Cortex of kidney (tissue), 1 donor: ENCODE measurements at places on chromosomes 2 and 18.

DNA sequence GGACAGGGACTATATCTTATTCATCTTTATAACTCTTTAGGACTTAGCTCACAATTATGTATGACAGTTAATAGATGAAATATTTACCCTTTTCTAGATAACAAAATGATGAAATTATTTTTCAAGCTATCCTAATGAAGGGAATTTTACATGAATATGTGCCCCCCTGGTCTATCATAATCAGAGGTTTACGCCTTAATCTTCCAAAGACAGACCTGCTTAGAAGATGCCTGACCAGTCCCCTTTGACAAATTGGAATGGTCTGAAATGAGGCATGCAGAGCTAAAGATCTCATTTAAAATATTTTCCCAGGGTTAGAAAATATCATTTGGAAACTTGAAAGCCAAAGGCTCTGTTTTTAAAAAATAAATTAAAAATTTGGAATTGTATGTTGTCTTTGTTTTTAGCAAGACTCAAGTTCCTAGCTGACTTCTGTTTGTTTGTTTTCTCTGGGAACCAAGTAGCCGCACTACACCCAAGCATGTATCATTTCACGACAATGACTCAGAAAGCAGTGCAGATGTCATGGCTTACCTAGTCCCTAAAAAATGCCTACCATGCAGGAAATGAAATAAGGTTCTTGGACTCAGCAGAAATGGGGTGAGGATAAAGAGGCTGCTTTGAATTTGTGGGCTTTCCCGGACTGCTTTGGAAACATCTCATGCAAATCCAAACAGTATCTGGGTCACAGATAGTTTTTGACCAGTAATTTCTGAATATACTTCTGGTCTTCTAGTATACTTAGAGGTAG lies 162.1 kb downstream of the ZEB2 start:
- no peak for DNase-seq

DNA sequence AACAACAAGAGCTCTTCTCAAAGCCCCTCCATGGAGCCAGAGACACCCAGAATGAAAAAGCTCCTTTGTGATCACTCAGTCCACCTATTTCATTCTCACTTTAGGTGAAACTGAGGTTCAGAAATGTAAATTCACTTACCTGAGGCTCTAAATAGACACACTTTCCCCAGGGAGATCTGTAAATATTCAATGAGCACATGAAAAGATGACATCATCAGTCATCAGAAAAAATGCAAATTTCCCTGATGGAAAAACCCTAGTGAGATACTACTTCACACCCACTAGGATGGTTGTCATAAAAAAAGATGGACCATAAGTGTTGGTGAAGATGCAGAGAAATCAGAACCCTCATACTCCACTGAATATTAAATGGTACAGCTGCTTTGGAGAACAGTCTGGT lies 339.2 kb downstream of the EN1 start:
- DNase-seq, result no peak

DNA sequence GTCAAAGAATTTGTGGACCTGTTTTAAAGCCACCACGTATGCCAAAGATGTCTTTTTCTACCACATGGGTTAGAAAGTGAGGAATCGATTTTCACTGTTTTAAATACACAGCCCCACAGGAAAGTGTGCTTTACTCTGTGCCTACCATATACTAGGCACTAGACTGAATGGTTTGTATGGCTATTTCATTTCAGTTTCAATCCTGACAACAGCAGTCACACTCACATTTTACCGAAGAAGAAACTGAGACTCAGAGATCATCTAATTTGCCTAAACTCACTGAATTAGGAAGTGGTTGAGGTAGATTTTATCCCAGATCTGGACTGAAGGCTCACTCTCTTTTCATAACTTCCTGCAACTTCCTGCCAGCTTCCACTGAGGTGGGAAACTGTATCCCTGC lies 176.4 kb downstream of the ALK start:
- no peak for DNase-seq

GRCh38 chr2:234392041-234392615 lies 104.8 kb downstream of the ARL4C start:
- no peak for DNase-seq

GRCh38 chr2:209661286-209661894 lies 110.2 kb upstream of the UNC80 start:
- DNase-seq, result no peak

GRCh38 chr2:204251158-204251997 lies 293.9 kb upstream of the PARD3B start:
- no peak for DNase-seq

DNA sequence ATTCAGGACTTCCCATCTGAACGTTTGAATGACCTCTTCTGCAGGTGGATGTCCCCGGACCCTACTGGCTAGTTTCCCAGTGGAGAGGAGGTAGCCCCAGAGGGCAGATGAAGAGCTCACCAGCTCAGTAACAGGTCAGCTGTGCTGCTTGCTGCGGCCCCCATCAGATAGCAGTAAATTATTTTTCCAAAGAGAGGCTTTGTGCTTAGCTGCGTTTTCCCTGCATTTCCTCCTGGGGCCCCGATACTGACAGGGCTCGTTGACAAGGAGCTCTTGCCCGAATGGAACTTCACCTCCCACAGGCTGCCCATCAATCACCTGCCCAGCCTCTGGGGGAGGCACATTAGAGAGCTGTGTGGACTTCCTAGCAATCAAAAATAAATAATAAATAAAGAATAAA lies 185.8 kb downstream of the DOK6 start:
- no peak for DNase-seq

GRCh38 chr2:146874260-146874658 lies 970.6 kb upstream of the ACVR2A start:
- no peak for DNase-seq

DNA sequence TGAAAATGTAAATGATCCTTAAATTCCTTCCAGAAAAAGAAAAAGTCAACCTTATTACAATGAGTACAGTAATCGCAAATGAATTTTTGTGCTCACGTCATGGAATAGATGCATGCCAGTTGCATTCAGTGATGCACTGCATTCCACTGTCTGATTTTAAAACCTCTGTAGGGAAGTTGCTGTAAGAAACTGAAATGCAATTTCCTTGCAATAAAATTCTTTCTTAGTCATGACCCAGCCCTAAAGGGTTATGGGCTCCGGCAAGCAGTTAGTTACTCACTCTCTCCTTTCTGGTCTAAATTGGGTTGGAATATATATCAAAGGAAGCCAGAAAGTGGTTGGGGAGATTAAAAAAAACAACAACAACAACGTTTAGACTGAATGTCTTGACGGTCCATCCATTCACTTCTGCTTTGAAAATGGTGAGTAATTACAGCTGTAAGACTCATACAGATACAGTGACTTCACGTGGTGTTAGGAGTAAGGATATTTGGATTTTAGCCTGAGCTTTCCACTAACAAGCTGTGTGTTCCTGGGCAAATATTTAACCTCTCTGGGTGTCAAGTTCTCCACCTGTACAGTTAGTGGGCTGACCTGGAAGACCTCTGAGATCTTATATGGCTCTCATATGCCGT lies 8.6 kb upstream of the RND3 start:
- DNase-seq, result no peak

DNA sequence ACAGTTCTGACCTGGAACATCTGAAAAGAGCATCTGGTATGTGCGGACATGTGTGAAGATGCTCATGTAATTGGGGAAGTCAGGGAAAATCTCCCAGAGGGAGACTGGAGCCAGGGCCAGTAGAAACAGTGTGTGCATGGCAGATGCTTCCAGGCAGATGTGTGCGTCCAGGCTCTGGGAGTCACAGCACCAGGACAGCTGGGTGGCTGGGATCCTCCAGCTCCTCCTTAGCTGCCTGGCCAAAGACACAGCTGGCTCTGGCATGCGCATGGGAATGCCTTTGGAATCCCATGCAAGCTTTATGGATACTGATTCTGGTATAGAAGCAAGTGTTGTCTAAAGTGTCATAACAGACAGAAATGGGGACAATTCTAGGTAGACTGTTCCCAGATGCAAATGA lies 369.7 kb downstream of the INSIG2 start:
- no peak for DNase-seq

- no peak for DNase-seq
Observed at GRCh38 chr2:120678926-120679325, 56.7 kb upstream of the GLI2 start.

- no peak for DNase-seq
Observed at GRCh38 chr2:100145893-100146656, 3.7 kb upstream of the AFF3 start.

DNA sequence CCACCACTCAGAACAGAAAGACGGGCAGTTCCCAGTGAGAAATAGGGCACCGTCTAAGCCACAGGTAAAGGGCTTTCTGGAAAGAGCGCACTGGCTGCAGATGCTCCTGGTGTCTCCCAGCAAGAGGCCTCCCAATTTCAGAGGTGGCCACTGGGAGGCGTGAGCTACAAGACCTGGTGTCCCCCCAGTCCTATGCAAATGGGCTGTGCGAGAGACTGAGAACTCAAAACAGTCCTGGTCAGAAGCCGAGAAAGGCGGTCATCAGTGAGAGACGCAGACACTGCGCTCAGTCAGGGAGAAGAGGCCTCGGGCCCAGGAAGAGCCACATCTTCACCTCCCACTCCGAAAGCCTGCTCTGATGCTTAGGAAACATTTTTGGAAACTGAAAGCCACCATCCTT lies 179.5 kb downstream of the EIPR1 start:
- DNase-seq, result no peak

DNA sequence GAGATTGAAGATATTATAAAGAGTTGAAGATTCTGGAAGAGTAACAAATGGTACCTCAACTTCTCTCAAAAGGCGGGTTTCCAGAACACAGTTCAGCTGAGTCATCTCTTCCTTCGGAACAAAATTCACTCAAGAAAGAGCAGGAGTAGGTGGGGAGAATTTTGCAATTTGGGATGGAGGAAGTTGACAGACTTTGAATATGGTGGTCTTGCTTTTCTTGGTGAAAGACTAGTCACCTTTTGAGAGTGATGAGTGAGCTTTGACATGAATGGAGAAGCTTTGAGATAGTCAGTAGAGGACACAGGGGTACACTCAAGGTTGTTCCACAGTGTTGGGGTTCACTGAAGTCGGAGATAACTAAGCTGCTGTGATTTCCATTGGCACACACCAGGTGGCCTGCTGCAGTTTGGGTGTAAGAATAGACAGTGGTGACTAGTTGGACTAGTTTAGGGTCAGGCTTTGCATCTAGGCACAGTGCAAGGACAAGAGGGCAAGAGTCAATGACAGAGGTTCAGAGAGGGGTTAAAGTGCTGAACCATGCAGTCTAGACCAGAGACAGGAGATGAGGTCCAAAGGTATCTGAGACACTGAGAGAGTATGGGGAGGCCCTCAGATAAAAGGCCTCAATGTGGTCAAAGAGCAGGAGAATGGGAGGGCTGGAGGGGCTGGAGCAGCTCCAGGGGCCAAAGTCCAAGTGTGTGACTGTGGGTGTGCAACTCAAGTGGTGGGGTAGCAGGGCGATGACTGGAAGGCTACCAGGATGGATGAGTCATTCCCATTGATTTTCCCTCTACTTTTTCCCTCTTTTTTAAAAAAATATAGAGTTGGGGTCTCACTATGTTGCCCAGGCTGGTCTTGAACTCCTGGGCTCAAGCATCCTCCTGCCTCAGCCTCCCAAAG lies 7.7 kb downstream of the CCL20 start:
- no peak for DNase-seq

- DNase-seq, result no peak
Observed at GRCh38 chr2:124121760-124122275, 96.7 kb downstream of the CNTNAP5 start.

GRCh38 chr18:62778976-62779869 lies 63.9 kb downstream of the PHLPP1 start:
- no peak for DNase-seq

DNA sequence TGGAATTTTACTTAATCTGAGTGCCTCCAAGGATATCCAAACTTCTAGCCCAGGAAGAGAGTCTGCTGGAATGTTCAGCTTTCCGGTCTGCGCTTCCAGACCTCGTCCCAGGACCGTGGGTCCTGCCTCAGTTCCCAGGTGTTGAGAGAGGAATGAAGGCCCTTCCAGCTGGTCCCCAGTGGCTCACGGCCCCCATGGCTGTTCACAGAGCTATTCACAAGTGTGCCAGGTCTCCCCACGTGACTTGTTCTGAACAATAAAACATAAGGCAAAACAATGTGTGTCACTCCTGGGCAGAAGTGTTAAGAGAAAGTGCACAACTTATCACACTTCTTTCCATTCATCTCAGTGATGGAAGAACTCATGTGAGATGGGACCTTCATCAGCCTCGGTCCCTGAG lies 20.1 kb upstream of the TEX51 start:
- DNase-seq, result no peak

- no peak for DNase-seq
Observed at GRCh38 chr2:15182275-15182674, 378.9 kb downstream of the NBAS start.

GRCh38 chr2:47867205-47867604 lies 39.1 kb downstream of the FBXO11 start:
- DNase-seq, result no peak

DNA sequence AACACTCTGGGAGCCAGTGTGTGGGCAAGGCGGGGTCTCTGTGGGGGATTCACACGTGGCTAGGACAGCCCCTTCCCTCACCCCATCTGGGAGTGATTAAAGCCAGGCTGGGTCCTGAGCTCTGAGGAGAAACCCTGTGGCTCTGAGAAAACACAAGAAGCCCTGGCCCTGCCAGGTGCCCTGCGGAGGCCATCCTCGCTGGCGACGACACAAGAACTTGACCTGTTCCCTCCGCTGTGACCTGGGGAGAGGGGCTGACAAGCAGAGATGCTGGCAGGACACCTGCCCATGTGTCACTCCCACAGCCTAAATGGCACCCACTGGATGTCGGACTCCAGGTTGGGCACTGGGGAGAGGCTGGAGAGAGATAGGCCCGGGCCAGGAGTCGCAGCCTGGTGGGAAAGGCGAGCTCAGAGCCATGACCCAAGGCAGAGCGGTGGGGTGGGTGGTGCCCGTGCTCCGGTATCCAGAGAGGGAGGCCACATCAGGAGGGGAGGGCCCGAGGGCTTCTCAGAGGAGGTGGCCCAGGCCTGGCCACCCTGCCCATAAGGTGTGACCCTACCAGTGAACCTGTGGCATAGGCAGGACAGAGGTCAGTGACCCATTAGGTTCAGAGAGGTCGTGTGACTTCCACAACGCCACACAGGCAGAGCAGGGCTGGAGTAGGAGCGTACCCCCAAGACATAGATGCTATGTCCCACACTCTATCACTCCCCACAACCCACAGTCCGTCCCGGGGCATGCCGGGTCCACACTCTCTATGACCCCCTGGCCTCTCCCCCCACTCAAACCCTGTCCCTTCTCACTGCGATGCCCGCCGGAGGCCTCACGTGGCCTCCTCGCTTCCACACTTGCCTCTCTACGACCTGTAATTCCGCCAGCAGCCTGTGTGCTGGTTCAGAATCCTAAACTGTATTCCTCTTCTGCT lies 59.4 kb upstream of the HPCAL1 start:
- DNase-seq, result no peak

DNA sequence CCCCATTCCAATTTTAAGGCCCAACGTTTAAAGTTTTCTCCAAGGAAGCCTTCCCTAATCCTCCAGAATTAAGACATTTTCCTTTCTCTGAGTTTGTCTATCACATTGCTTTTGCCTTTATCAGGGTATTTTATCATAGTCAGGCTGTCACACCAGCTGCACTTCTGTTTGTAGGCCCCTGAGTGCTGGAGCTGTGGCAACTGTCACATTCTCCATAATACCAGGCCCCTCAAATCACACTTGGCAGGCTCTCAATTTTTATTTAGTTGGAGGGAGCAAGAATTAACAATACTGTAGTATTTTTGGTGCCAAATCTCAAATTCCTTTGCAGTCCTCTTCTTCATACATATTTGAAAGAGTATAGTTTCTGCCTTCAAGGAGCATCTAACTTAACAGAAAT lies 122.2 kb downstream of the FSHR start:
- no peak for DNase-seq
